Activated CD8-positive, alpha-beta T cell treated with anti-CD3 and anti-CD28 coated beads, Interleukin-2, amount 10 ng/mL, durations not matched to agents 7 days and 5 days (primary cell): ENCODE measurements at places on chromosomes 4 and X. TPM values are rescaled to one million over a fixed set of nuclear protein-coding genes. Genes with fewer than 3 reads are reported as not detected.

The CCNQ gene
- 24.5 TPM for total RNA-seq

The ASB9 gene
- total RNA-seq, result 0.34 TPM

The TACR3 gene
- not detected for total RNA-seq

The CT45A3 gene
- total RNA-seq, result not detected

The PABPC1L2B gene
- not detected for total RNA-seq

The NHSL2 gene
- 0.70 TPM for total RNA-seq

The LRBA gene
- total RNA-seq, result 43.3 TPM

The GPR50 gene
- not detected for total RNA-seq

The HOPX gene
- total RNA-seq, result 67.4 TPM

The SULT1E1 gene
- not detected for total RNA-seq

The SLC9A7 gene
- 3.8 TPM for total RNA-seq

The EGFL6 gene
- total RNA-seq, result 15.6 TPM

The CENPVL2 gene
- not detected for total RNA-seq

The RTL5 gene
- 0.08 TPM for total RNA-seq

The SLC34A2 gene
- not detected for total RNA-seq

The MMRN1 gene
- total RNA-seq, result 0.63 TPM

The FAM47B gene
- not detected for total RNA-seq

The DDX53 gene
- total RNA-seq, result not detected

The RPS6KA6 gene
- not detected for total RNA-seq

The TXK gene
- total RNA-seq, result 63.6 TPM

The EXOC1 gene
- 23.3 TPM for total RNA-seq

The LONRF3 gene
- total RNA-seq, result 0.26 TPM

The XAGE1A gene
- not detected for total RNA-seq

The GYG2 gene
- total RNA-seq, result not detected

The FAM241A gene
- 1.3 TPM for total RNA-seq
